Fibroblast of skin of back (primary cell): ENCODE measurements at places on chromosomes 16 and 17.
A peak's percentile ranks its signal among the peaks of the same experiment; 100 is the strongest.

DNA sequence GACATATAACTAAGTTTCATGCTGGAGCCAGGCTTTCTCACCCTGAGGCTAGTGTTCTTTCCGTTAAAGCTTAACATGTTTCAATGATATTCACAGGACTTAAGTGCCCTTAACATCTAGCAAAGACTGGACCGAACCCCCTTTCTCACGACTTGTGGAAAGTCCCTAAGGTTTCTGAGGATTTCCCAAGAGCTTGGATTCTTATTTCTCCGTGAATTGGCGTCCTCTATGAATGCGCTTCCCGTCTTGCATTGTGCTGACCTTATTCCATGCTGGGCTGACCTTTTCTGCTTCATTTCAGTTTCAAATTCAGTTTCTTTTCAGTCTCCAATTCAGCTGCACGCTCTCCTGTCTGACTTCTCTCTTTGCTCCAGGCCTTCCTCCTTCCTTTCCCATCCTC, 206.4 kb downstream of the HS3ST3A1 start:
- no peak for DNase-seq

- no peak for DNase-seq
These were observed 96.3 kb upstream of the ZNF469 start for GRCh38 chr16:88286301-88286923.

DNA sequence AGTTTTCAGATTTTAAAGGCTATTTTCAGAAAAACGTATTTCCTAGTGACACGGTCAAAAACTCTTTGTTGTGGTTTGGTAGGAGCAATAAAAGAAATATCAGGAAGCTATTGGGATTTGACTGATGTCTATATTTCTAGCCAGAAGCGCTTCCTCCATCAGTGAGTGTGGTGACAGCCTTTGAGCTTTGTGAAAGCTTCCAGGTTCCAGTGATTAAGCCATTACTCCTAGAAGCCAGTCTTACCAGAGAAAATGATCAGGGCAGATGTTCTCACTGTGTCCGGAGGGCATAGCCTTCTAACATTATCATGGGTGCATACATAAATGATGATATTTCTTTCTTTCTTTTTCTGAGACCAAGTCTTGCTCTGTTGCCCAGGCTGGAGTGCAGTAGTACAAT, 39.6 kb downstream of the MAP2K6 start:
- DNase-seq, result no peak

DNA sequence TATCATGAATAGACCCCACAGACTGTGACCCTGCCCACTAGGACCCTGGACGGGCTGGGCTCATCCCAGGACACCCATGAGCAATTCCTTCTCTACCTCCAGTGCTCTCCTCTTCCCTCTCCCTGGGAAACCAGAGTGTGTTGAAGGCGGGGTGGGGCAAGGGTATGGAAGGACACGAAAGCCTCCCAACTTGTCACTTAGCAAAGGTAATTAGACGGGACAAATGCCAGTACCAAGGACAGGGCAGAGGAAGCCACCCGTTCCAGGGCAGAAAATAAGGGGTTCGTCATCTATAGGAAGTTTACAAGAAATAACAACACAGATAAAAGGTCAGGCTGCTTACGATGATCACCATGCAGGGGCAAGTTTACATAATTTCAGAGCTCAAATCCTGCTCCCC, 4.9 kb upstream of the EPX start:
- DNase-seq, result no peak

DNA sequence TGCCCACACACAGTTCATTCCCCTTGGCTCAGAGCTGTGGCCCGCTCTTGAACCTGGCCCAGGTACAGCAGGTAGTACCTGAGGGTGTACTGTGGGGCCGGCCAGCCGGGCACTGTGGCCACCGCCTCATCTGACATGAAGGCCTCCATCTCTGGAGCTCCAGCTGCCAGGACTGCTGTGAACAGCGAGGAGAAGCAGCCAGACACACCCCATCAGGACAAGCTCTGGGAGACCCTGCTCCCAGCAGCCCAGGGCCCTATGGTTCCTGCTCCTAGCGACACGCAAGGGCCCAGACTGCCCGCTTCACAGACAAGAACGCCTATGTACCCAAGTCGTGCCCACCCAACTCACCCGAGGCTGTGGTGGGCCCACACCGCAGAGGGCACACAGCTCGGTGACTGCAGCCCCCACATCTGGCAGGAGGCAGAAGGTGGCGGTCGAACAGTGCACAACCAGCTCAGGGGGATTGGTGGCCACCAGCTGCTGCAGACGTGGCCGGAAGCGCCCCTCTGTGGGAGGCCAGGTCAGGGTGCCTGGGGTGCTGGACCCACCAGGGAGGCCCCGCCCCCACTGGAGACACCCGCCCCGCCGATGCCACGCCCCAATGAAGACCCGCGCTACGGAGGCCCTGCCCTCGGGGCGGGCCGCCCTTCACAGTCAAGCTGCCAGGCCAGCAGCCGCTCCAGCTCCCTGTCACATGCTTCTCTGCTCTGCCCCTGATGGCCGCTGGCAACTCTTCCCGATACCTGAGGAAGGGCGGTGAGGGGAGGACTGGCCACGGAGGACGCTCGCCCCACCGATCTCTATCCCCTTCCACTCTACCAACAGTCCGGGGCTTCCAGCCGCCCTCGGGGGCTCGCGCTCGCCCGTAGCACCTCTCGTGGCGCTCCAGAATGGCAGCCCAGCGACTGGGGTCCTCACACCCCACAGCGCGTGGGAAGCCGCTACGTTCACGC, 1.1 kb upstream of the STUB1 start:
- DNase-seq, result peak; percentile 63

DNA sequence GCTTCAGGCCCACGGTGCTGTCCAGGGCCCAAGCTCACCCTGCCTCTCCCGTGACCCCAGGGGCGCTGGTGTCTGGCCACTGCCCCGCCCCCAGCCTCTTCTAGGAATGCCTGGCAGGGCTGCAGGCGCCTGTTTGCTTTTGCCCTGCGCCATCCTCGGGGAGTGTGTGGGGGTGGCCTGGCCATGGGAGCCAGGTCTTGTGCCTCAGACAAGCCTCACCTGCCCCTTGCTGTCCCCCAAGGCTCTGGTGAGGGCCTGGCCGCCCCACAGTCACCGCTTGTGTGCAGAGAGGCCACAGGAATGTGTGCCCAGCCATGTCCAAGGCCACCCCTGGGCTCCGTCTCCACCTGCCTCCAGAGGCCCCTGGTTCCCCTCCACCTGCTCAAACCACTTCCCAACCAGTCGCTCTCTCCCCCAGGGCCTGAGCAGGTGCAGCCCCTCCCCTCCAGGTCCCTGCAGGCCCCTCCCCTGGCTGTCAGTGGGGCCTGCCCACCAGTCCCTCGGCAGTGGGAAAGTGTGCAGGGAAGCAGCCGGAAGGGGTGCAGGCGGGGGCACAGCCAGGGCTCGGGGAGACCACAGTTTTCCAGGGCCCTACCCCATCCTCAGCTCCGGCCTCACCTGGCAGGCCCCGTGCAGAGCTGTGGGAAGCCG, 841 bp upstream of the IGFALS start:
- no peak for DNase-seq

DNA sequence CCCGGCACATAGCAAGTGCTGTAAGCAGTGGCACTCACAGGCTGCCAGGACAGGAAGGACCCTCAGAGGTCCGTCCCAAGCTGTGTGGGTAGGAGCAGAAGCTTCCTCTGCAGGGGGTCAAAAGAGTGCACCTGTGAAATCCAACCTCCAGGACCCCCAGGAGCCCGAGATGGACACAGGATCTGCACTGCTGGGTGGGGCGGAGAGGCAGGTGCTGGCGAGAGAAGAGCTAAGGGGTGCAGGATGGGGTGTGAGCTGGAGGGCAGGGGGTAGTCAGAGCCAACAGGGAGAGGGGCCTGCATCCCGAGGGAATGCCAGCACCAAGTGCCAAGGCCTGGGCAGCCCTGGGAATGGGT, 650 bp upstream of the AANAT start:
- no peak for DNase-seq
